ENCODE measurements at places on chromosomes 3 and 15. TPM values are rescaled to one million over a fixed set of nuclear protein-coding genes. Genes with fewer than 3 reads are reported as not detected.

RHO gene
- not detected for total RNA-seq

DNA sequence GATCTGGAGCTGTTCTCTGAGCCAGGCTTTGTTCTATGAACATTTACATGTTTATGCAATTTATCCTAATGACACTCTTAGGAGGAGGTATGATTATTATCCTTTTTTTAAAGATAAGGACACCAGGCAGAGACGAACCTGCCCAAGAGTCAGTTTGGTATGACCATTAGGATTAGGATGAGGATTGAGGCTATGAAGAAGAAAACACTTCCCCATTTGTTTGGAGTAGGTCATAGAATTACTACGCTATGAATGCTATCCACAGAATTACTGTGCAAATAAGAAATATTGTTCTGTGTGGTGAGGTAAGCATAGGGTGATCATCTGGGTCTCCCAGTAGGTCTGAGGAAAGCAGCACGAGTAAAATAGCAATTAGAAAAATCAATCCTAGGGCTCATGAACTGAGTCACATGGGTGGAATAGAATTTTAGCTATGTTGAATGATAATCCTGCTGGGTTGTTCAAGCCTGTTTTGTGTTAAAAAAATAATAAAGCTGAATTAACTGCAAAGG is 23.9 kb downstream of the EIF4E3 start:
- DNase-seq: no peak

- no peak for DNase-seq
Measured at GRCh38 chr3:47313341-47314055, 30.8 kb downstream of the KLHL18 start.

RBPMS2 gene
- not detected for total RNA-seq

RETNLB gene
- not detected for total RNA-seq

- peak; percentile 57 for DNase-seq
Measured at GRCh38 chr15:38671675-38672254, 107.2 kb upstream of the RASGRP1 start.

- DNase-seq: no peak
Measured at GRCh38 chr3:55405436-55405835, 81.7 kb downstream of the WNT5A start.

DNA sequence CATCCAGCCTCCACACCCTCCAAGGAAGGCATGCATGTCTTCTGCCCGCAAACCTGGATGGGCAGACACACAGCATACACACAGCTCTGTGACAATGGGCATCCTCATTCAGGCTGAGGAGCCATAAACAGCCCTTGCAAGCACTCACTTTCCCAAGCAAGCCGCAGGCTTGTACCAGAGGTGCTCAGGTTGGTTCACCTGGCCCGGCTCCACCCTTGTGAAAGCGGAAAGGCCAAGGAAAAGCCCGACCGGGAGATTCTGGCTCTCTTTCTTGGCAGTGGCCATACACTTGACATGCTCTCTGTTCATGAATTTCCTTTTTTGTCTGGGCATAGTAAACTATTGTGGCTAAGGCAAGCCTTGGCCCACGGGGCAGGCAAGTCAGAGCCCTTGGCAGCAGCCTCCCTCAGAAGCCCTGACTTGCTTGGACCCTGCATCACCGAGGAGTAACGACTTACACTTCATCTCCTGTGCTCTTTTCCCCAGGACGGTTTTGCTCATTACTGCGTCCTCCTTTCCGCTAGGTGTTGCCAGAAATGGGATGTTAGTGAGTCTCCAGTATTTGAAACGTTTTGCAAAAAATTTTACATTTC is 74.6 kb upstream of the BNC1 start:
- DNase-seq: no peak

THPO gene
- total RNA-seq: not detected

TRIM71 gene
- not detected for total RNA-seq

SLC12A8 gene
- 0.89 TPM for total RNA-seq

ZNF774 gene
- 0.22 TPM for total RNA-seq

STRIT1 gene
- total RNA-seq: not detected

- DNase-seq: no peak
Measured at GRCh38 chr15:62895905-62896316, 146.6 kb upstream of the TPM1 start.

DNA sequence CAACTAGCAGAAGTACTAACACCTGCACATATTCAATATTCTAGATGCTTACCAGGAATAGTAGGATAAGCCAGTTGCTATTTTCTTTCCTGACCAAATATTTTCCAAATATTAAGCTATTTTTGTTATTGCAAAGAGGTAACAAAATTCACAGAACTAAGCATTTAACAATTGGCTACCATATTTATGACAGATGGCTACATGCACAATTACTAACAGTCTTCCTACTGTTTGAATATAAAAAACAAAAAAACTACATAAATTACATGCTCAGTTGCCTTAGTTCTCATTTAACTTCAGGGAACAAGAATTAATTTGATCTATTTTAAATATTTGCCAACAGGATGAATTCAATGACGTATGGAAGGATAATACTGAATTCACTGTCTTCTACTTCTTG is 36.2 kb downstream of the CFAP20DC start:
- DNase-seq: no peak

DNA sequence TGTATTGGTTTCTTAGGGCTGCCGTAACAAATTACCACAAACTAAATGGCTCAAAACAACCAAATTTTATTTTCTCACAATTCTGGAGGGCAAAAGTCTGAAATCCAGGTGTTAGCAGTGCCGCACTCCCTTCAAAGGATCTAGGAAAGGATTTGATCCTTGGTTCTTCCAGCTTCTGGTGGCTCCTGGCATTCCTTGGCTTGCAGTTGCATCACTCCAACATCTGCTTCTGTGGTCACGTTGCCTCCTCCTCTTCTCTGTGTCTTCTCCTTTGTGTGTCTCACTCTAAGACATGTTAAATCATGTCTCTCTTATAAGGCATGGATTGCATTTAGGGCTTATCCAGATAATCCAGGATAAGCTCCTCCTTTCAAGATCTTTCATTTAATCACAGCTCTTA is 262.2 kb downstream of the MEX3B start:
- no peak for DNase-seq

GRCh38 chr3:127814325-127814781 is 8.0 kb downstream of the MGLL start:
- no peak for DNase-seq

DNA sequence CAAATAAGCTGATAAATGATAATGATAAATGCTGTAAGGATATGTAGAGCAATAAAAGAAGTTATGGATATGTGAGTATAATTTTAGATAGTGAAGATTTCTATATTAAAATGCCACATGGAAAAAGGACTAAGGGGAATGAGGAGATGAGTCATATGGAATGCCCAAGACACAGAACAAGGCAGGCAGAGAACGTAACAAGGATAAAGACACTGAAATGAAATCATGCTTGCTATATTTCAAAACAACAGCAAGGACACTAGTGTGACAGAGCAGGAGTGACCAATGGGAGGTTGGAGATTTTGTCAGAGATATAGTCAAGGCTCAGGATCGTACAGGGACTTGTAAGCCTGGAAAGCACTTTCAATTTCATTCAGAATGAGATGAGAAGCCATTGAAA is 621.5 kb upstream of the SEMA6D start:
- no peak for DNase-seq

DNA sequence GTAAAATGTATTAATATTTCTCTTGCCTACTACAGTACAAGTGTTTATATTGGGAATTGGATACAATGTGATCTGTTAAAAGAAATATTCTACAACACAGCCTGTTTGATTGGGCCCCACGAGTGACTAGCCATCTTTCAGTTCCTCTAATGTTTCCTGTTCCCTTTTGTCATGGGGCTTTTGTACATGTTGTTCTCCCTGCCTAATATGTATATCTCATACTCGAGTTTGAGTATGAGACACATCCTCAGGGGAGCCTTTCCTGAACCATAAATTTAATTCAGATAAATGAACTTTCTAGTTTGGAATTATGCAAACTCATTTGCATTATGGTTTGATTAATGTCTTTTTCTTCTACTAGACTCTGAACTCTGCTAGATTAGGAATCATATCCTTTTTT is 65.5 kb downstream of the MEF2A start:
- no peak for DNase-seq

DNA sequence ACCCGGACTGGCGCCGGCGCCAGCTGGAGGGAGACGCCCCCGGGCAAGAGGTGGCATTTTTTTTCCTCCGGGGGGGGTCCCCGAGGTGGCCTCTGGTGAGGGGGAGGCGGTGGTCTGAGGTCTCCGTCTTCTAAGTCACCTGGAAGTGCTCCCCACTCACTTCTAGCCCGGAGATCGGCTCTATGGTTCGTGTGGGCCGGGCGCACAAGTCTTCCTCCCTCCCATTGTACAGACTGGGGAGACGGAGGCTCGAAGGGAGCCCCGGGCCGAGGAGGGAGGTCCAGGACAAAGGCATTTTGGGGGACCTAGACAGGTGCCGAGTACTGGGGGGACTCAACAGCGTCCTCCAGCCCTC is 4.4 kb downstream of the GATA2 start:
- DNase-seq: no peak

- DNase-seq: no peak
Measured at GRCh38 chr15:78944202-78944625, 632 bp downstream of the CTSH start.

DNA sequence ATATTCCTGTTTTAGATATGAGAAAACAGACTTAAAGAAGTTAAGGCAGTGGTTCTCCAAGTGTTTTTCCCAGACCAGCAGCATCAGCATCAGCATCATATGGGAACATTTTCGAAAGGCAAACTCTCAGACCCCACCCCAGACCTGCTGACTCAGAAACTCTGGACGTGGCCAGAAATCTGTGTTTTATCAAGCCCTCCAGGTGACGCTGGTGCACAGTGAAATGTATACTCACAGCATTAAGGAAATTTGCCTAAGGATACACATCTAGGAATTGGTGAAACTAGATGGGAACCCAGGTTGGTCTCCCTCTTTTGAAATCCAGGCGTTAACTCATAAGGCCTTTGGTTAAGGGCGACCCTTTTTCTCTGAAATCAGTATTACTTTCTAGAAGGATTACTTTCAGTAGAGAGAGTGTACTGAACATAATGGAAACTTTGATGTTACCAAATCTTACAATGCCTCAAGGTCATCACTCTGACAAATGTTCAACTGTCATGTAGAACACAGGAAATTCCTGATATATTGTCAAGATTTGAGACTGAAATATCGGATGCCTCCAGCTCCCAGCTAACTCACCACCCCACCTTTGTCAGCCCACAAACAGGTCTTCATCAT is 910.2 kb downstream of the ROBO1 start:
- DNase-seq: no peak

- no peak for DNase-seq
Measured at GRCh38 chr3:87052499-87053260, 61.7 kb upstream of the VGLL3 start.

GRCh38 chr3:46748170-46748569 is 30.5 kb upstream of the PRSS50 start:
- DNase-seq: no peak

SMCO1 gene
- total RNA-seq: not detected

GRCh38 chr3:65291448-65292125 is 603.8 kb upstream of the ADAMTS9 start:
- no peak for DNase-seq

PIERCE2 gene
- 0.42 TPM for total RNA-seq

TP63 gene
- total RNA-seq: 0.20 TPM

DNA sequence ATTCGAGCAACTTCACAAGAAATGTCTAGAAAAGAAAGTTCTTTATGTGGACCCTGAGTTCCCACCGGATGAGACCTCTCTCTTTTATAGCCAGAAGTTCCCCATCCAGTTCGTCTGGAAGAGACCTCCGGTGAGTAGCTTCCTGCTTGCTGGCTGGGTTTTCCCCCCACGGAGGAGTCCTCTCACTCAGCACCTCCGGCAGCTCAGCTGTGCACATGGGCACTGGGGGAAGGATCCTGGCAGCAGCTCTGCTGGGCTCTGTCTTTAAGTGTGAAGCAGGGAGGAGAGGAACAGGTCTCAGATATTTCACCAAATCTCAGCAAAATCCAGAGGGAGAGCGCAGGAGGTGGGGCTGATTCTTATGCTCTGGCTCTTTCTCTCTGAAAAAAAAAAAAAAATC is 684 bp downstream of the CAPN3 start:
- no peak for DNase-seq

DNA sequence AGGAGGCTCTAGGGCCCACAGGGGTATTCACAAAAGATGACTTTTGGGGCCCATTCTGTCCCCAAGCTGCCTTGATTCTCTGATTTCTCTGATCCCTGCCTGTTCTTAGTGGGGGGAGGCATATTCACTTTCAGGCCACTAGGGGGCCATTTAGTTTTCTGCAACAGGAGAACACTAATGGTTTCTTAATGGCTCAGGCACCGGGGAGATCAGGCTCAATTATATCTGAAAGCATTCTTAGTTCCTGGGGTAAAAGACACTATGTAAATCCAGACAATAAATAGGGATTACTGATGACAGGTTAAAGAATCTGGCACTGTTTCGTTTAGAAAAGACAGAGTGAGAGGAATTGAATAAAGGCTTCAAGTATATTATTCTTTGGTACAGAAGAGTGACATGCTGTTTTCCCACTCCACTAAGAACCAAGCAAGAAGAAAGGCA is 2.5 kb upstream of the INAFM2 start:
- DNase-seq: peak; percentile 56

PDCD6IP gene
- 202 TPM for total RNA-seq

- DNase-seq: peak; percentile 41
Measured at GRCh38 chr3:42012383-42012934, 50.6 kb upstream of the ULK4 start.

- DNase-seq: no peak
Measured at GRCh38 chr3:10706740-10707399, 109.2 kb upstream of the SLC6A11 start.

PTH1R gene
- not detected for total RNA-seq

UNC45A gene
- 44.9 TPM for total RNA-seq

DNA sequence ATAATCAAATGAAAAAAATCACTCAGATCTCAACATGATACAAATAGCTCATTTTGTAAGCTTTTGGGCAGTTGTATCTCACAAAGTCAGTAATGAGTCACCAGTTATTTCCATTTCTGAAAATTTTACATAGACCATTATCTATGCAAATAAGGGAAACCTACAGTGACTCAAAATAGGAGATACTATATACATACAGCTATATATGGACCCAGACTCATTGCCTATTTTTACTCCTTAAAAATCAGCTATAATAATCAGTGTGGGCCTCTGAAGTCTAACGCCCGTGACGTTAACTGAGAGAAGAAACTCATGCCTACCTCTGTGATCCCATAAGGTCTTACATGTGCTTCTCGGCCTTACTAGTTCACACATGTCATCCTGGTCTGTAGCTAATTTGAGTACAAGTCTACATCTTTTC is 31.6 kb downstream of the LRIG1 start:
- no peak for DNase-seq

DNA sequence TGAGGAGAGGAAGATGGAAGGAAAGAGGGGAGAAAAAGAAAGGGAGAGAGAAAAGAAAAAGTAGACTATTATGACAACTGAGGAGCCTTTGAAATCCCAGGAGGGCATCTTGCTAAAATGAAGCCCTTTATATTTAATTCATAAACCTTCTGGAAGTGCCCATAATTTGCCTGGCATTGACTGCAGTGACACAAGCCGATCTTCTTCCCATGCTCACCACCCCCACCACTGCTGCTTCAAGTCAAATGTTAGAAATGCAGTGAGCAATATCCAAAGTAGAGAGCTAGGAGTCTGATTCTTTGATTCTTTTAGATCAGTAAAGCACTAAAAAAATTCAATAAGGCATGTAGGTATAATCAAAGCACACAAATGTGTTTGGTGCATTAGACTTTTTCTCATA is 138.7 kb upstream of the SNTN start:
- no peak for DNase-seq

GRCh38 chr15:73313861-73314260 is 54.9 kb downstream of the HCN4 start:
- DNase-seq: no peak

CLDN1 gene
- 0.32 TPM for total RNA-seq

GRCh38 chr3:54917174-54917573 is 10.7 kb downstream of the LRTM1 start:
- DNase-seq: no peak

All from naive thymus-derived CD4-positive, alpha-beta T cell (primary cell).